Germinal center (tissue), 1 donor: ENCODE measurements at places on chromosomes 2 and 18.

GRCh38 chr2:148989882-148990493, 48.5 kb upstream of the LYPD6B start:
- peak; percentile 64 for DNase-seq

DNA sequence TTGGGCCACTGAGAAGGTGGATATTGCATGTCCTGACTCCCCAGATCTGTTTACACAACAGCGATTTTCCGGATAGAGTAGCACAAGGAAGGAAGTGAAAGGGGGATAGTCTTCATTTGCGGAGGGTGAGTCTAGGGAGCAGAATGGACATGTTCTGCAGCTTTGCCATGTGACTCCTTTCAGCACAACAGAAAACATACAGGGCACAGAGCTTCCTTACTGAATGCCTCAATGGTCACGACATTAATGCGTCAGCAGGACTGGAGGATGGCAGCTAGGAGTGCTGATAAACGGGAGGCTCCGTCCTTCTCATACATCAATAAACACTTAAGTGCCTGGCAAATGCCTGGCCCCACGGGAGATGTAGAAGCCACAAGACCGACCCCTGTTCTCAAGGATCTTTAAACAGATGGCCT, 163.0 kb downstream of the FAM210A start:
- DNase-seq = no peak

GRCh38 chr18:75784390-75784789, 356.9 kb upstream of the SMIM21 start:
- no peak for DNase-seq

GRCh38 chr2:67346718-67347407, 50.3 kb upstream of the ETAA1 start:
- DNase-seq = no peak

DNA sequence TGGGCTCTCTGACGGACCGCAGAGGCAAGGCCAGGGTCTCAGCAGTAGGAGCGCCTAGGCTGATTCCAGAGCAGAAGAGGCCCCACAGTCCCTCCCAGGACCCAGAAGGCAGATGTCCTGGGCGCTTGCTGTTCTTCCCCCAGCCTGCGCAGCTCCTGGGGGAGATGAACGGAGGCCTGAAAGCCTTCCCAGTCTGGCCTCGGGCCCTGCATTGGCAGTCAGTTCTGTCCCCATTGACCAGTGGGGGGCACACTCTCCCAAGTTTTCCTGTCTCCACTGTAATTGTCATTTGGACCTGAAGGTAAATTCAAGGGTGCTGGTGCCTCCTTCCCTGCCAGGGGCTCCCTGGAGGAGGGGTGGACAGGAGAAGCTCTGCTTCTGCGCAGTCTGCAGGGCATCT, 345.7 kb downstream of the CYP26B1 start:
- DNase-seq = no peak

DNA sequence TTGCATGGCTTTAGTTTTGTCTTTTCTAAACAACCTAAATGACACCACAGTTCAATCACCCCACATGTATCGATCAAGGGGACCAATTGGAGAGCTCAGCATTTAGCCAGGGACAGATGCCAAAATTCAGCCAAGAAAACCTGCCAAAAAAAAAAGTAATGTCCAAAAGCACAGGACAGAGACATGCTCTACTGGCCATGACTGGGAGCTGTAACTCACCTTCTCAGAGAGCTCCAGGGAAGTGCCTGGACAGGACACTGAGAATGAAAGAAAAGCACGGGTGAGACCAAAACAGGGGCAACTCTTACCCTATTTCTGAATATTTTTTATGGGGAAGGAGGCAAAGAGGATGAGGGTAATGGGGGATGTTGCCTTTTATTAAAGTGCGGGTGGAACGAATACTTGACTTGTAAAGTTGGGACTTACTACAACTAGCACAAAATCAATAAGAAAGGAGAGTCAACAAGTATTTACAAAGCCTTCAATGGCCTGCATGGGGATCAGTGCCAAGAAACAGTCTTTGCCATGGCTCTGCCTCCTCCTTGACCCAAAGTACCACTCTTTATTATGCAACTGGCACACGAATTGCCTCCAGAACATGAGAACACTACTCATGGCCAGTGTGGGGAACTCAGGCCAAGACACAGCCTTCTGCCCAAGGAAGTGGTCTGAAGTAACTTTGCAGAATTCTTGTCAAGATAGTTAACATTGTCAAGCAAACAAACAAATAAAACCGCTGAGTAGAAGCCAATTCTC, 72.9 kb upstream of the HK2 start:
- DNase-seq = no peak

GRCh38 chr2:88265352-88266303, 95.5 kb downstream of the THNSL2 start:
- DNase-seq = no peak

- no peak for DNase-seq
Observed at GRCh38 chr2:2849464-2850217, 518.6 kb upstream of the MYT1L start.

DNA sequence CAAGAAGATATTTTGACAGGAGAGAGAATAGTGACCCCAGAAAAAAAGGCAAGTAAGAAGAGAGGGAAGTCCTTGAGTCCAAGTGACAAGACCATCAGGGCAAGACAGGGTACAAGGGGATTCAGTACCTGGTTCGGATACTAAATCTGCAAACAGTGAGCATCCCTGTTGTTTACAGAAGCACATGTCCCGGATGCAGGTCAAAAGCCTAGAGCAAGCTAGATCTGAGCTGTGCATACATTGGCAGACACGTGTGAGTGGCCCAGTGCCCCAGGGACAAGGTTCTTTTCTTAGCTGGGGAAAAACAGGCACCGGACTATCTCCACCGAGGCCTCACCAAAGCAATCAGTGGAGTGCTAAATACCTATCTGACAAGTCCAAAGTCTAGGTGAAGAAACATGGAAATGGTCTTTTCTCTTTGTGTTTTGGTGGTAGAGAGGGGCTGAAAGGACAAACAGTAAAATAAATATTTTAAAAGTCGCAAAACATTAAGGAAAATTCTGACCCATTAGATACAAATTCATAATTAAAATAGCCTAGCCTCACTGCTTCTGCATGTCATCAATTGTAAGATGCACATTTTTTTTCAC, 165.2 kb downstream of the SUCLG1 start:
- no peak for DNase-seq

DNA sequence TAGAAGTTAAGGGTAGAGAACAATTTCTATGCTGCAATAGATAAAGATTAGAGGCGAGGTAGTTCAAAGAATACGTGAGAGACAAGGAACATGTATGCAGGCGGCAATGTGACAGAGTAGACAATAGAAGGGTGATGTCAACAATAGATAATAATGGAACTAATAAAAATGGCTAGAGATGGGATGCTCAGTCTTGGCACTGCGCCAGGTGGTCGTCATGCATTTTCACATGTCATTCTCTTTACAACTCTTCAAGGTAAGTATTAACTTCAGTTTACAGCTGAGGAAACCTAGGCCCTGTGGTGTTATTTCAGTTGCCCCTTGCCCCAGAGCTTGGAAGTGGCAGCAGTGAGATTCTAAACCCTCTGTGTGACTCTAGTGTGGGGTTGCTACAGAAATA, 890.7 kb upstream of the CELF4 start:
- DNase-seq = no peak

DNA sequence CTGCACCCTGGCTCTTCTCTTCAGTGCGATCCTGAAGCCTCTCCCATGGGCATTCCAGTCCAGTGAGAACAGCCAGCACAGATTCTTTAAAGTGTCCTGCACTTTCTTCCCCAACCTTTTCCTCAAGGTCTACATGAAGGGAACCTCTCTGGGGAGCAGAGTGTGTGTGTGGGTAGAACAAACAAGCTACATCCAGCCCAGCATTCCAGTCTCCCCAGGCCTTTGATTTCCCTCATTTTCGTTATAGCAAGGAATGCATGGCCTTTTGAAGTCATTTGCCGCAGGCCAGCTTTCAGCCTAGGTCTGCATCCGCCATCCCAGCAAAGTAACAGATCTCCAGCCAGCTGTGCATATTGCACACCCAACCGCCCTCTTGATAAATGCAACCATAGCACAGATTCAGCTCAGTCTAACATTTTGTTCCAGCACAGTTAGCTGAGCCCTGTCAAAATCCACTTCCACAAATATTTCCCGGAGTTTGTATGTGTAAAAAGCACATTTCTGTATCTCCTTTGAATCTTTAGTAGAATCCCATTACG, 44.6 kb downstream of the CD8B2 start:
- DNase-seq = no peak

DNA sequence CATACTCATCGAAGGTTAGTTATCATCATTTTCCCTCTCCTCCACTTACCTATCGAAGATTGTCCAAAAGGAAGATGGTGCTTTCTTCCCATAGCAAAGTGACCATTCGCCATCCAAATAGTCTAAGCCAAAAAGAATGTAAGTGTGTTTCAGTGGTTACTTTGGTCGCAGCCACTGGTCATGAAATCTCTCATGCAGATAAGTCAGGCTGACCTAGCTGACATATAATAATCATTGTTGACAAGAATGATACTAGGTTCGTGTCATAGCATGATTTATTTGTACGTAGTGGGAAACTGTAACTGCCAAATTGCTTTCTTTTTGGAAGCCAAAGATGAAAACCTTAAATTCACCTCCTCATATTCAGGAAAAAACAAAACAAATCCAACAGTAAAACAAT, 89.6 kb upstream of the PMAIP1 start:
- DNase-seq = no peak

- no peak for DNase-seq
Observed at GRCh38 chr2:22883054-22883453, 501.9 kb upstream of the KLHL29 start.

- no peak for DNase-seq
Observed at GRCh38 chr18:77181950-77182707, 49.5 kb upstream of the MBP start.

DNA sequence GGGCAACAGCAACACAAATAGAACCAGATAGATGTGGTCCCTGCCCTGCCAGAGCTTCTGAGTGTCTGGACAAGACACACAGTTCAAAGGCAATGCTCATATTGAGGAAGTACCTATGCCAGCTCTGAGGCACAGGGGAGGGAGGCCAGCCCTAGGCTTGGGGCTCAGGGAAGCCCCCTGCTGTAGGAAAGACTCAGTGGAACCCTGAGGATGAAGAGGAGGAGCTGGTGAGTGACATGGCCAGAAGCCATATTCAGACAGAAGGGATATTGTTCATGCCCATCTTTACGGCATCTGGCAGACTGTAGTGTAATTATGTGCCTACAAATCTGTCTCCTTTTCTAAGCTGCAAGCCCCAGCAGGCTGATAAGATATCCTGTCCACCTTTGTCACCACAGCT, 8.8 kb downstream of the SIGLEC15 start:
- DNase-seq = no peak

GRCh38 chr2:120793682-120794403, 58.2 kb downstream of the GLI2 start:
- no peak for DNase-seq

GRCh38 chr2:233365861-233366520, 11.7 kb downstream of the DGKD start:
- DNase-seq = no peak

DNA sequence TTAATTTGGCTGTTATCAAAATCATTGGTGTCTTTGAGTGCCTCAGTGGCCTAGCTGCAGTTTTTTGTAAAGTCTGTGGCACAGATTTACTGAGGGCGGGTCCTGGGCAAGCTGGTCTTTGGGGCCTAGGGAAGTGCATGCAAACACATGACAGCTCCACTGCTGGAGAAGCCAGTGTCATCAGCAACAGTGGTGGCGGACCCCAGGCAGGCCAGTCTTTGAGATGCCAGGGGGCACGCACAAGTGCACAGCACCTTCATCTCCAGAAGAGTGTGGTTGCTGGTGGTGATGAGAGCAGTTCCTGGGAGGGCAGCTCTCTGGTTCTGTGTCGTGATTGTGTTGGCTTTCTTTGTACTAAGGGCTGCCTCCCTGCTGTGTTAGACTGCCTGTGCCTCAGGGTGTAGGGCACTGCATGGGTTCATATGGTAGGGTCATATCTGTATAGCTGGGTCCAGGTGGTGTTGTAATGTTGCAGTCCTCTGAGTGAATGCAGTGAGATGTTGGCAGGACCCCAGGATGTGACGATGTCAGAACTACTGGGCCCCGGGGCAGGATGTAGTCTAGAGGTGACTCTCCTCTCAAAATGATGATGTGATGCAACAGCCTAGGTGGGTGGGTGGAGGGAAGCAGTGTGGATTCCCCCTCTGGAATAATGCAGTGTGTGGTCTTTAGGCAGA, 646.7 kb upstream of the CDH2 start:
- DNase-seq = no peak

DNA sequence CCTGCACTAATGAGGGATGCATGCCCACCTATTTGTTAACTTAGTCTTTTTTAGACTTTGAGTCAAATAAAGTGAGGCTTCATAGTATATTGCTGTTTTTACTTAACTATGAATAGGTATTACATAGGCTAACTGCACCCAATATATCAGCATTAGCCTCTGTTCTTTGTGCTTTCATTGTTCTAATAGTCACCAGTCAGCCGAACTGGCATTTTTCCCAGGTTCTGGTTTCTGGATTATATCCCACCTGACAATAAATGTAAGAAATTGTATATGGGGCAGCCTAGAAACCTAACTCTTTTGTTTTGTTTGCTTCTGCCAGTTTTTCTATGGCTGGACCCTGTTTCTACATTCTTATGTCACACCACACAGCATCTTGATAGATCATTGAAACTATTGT, 1672.4 kb upstream of the LRRTM1 start:
- no peak for DNase-seq

DNA sequence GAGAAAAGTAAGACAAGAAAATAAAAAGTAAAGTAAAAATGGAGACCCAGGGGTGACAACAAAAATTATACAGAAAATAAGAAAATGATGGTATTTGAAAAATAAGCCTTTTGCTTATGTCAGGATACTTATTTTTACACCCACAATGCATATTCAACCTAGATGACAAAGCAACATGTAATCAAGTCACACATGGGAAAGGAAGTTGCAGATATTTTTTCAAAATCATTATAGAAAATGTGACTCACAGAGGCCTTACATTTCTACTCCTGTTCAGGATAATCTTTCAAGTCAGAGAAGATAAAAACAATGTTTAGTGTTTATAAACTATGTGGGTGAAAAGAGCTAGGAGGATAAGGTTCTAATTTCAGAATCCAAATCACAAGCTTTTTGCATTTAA, 275.3 kb upstream of the UBE2E3 start:
- DNase-seq = no peak
